ENCODE measurements at places on chromosomes 5 and 9.

DNA sequence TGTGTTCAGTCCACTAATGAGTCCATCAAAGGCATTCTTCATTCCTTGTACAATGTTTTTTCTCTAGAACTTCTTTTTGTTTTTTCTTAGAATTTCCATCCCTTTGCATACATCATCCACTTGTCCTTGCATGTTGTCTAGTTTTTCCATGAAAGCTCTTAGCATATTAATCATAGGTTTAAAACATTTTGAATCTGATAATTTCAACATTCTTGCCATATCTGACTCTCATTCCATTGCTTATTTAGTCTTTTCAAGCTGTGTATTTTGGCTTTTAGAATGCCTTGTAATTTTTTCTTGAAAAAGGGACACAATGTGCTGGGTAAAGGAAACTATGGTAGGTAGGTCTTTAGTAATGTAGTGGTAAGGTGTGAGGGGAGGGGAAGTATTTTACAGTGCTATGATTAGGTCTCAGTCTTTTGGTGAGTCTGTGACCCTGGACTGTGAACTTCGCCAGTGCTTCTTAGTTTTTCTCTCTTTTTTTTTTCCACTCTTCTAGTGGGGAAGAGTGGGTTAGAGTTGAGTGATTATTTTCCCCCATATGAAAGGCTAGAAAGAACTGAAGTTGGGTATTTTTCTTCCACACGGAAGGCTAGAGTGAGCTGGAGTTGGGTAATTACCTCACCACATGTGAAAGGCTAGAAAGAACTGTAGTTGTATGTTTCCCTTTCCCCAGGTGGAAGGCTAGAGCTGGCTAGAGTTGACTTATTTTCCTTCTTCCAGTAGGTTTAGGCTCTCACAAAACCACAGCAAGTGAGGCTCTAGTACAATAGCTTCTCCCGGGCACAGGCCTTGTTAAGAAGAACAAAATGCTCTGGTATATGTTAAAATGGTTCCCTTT, 172.1 kb downstream of the SNX18 start:
- DNase-seq = no peak

- DNase-seq = no peak
Measured at GRCh38 chr9:107020040-107020530, 157.1 kb downstream of the ZNF462 start.

DNA sequence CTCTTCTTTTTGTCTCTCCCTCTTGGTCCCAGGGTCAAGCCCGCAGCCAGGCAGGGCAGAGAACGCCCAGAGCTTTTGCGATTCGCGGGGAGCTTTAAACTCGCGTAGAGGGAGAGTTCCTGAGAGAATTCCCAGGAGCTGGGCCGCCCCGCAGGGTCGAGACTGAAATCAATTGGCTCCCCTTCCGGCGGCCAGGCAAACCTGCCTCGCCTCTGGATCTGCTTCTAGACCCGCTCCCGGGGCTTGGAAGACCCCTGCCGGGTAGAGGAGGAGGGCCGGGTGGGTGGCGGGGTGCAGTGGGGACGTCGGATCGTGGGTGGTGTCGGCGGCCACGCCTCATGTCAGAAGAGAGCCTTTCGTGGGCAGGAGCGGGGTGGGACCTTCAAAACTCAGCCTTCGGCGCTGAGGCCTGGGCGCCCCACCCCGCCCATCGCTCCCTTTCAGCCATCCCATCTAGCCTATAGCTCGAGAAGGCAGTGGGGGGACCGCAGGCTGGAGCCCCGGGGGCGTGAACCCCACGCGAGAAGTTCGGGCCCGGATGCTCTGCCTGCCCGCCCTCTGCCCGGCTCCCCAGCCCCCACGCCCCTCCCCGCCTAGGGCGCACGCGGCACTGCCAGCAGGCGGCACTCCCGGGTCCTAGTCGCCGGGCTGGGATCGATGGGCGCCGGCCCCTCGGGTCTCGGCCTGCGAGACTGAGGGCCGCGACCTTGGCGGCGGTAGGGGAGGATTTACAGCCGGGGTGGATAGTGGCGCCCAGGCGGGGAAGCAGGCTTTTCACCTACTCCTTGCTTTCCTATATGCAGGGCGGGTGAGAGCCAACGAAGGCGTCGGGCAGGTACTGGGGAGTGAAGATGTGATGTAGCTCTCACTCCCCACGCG, 6.1 kb downstream of the PRDM6 start:
- no peak for DNase-seq

- DNase-seq = no peak
Measured at GRCh38 chr5:134106991-134107701, 7.3 kb upstream of the TCF7 start.

GRCh38 chr5:109759306-109759705, 69.6 kb downstream of the MAN2A1 start:
- DNase-seq = no peak

- DNase-seq = no peak
Measured at GRCh38 chr5:129445379-129445778, 14.7 kb upstream of the ADAMTS19 start.

- no peak for DNase-seq
Measured at GRCh38 chr9:18976221-18976708, 56.7 kb downstream of the SAXO1 start.

DNA sequence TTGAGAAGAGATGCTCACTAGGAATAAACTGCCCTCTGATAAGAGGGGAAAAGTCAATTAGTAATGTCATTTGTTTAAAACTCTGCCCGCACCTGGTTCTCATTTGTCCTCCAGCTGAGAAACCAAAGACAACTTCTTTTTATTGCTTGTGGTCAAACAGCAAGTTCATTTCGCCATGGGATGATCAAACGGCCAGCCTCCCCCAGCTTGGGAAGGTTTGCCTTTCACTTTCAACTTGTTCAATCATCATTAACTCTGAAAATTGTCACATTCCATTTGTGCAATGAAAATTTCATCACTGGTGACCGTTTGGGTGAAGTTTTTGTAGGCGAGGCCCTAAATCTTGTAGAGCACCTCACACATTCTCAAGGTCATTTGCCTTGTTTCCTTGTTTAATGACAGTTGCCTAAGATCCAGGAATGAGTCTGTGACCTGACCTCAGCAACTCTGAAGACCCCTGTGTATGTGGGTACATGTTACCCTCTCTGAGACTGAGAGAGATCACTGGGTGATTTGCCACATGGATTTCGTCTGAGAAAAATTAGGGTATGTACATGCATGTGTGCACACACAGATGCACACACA, 117.7 kb downstream of the MARCHF3 start:
- DNase-seq = no peak

DNA sequence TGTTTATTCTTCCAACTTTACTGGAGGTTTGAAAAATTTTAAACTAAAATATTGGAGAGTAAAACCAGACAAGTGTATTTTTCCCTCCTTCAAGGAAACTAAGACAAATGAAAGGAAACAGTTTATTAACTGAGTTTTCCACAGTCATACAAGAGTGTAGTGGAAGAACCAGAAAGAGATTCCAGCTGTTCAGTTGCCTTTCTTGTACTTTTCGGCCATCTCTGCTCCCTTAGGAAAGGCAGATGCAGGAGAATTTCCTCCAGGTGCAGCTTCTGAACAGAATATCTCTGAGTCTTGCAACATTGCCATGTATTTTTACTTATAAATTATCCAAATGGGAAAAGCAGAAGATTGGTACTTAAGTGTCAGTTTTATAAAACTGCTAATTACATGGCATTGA, 217.1 kb downstream of the MAST4 start:
- DNase-seq = no peak

GRCh38 chr5:179168664-179169063, 108.5 kb downstream of the ZNF354C start:
- no peak for DNase-seq

DNA sequence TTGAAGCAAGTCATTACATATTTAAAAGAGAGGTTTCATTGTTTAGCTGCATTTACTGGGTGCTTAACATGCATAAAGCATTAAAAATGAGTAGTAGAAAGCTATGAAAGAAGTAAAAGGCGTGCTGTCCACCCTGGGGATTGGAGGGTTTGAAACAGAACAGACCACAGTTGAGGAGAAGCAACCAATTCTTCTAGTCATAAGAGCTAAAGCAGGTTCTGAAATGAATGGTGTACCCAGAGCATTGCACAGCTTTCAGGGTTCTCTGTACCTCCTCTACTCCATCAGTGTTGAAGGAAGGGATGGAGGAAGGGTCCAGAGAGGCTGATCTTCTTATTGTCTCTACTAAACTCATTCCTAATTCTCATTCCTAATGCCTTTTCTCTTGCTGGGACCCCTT, 68.9 kb downstream of the SH3RF2 start:
- DNase-seq = no peak

DNA sequence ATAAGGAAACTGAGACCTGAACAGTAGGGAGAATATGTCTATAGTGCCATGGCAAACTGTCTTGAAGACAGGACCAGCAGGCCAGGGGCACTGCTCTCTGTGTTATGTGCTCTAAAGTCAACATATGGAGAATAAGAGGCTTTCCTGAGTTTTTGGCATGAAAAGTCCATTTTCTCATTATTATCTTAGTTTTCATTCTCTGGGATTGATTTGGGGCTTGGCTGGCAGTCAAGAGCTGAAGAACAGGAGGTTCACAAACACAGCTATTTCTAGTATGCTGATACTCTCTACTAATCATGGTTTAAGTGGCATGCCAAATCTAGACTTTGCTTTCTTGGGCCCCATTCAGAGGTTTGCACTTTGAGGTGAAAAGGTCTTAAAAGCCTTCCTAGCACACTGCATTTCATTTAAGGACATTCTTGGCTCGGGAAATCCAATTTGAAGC, 404.4 kb downstream of the ZNF608 start:
- DNase-seq = no peak

- no peak for DNase-seq
Measured at GRCh38 chr9:106296426-106296825, 566.5 kb upstream of the ZNF462 start.

DNA sequence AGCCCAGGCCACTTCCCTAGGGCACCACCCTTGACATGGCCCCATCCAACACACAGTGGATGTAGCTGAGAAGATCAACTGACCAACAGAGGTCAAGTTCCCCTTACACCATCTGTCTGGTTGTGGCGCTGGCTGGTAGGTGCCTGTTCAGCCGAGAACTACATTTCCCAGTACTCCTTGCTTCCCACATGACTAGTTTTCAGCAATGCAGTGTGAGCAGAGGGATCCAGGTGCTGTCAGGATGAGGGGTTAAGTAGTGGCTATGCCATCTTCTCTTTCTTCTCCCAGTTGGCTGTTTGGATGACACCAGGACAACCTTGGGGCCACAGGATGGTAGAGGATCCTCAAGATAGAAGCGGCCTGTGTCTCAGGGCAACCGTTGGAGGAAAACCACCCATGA, 48.6 kb upstream of the SH3PXD2B start:
- DNase-seq = peak; percentile 7

GRCh38 chr5:36423578-36424307, 122.0 kb upstream of the RANBP3L start:
- no peak for DNase-seq

DNA sequence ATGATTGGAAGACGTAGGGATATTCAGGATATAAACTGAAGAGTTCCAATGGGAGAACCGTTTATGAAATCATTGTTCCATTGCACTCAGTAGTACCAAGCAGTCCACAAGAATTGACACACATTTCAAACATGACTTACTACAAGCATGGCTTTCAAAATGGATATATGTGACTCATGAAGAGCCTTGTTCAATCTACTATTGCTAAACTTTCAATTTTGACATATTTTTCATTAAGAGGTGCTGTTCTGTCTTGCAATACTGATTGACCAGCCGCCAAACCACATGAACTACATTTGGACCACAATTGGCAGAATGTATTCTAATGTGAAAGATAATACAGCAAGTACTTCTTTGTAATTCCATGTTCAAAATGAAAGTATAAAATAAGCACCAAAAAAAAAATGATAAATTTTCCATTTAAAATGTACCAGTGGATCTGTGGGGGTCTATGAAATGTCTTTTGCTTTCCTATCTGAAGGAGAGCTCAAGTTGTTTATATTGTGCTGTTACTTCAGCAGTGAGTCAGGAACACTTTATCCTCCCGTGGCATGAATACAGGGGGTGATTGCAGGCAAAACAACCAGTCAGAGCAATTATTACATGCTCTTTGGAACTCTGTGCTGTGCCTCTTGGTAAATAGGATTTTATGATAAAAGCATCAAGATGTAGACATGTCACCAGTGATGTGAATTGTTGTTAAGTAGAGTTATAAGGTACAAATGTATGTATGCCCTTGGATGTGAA, 366.0 kb downstream of the ARRDC3 start:
- no peak for DNase-seq

DNA sequence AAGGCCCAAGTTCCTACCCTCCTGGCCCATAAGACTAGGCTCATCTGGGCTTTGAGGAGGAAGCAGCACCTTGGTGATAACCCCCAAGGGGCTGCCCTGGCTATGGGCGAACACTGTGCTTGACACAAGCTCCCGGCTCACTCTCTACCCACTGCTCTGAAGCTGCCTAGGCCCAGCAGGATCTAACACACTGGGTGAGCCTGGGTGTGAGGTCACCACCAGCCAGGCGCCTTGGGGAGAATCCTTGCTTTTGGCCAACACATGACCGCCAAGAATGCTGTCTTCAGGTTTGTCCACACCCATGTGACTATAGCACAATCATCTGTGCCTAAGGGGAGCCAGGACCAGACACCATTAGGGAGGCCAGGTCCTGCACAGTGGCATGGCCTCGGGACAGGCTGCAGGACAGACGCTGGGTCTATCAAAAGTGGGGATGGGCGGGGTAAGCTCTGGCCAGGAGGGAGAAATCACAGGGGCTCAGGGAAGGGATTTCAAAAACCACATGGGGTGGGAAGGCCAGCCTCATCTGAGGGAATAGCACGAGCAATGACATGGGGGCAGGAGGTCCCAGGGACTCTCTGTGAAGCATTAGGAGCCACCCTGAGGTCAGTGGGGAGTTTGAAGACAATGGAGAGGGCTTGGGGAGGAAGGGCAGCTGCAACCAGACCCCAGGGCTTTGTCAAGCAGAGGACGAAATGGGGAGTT, 29.6 kb downstream of the BICD2 start:
- DNase-seq = no peak

GRCh38 chr5:67831048-67831447, 384.5 kb upstream of the PIK3R1 start:
- DNase-seq = no peak

DNA sequence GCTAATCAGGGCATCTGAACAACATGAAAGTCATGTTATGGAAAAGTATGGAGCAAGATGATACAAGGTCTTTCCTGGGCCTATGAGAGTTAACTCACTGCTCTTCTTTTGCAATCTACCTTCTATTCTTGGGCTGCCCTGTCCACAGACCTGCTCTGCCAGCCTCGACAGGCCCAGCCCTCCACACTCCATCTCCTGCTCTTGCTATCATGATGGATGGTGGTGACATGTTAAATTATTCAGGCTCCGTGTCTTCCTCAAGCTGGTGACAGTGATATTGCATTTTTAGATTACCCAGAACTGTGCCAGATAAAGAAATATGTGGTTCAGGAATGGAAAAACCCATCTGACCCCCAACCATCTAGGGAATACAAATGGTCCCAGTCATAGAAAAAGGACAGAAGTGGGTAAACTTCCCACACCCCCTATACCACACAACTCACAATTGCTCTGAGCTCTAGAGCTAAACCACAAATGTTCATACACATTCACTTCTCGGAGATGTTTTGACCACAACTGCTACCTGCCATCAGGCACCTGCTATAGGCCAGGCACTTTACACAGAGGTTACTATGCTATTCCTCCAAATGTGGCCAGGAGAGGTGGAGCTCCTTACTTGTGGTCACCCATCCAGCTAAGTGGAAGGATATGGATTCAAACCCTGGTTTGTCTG, 311.3 kb downstream of the ASTN2 start:
- DNase-seq = no peak

Measured in NCI-H524 treated with DMSO at 0.1 percent for 48 hours (cell line).